NCI-H1417 treated with DMSO at 0.1 percent for 48 hours (cell line): ENCODE measurements at places on chromosomes 7 and 10.

DNA sequence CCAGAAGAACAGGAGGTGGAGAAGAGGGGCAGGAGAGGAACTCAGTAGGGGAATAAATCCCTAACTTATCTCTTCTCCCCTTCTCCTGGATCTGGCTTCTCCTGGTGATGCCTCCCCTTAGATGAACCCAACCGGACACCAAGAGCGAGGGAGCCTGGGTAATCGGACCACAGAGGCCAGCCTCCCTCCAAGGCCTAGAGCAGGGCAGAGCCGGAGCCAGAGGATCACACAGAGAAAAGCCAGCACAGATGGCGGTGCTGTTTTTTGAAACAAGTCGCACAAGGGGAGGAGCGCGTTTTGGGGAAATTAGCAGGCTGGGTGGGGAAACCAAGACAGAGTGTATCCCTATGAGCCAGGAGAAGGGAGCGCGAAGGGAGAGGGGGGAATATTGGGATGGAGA is 4.9 kb upstream of the SRRM3 start:
- no peak for DNase-seq

DNA sequence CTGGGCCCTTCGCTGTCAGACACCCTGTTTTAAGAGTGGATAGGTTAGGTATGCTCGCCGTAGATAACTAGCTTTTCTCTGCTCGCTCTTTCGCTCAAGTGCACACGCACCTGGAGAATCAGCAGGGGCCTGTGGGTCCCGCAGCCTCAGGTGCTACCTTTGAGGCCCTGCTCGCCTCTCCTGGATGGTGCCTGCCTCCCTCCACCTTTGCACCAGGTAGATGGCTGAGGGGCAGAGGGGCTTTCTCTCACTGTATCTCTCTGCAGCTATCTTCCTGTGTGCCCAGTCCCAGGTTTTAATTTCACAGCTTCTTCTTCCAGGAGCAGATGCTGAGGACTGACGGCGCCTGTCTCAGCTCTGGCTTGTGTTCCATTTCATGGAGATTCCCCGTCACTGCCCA is 227.9 kb downstream of the TCF7L2 start:
- DNase-seq = no peak

GRCh38 chr10:93589648-93590562 is 11.1 kb downstream of the RBP4 start:
- DNase-seq = no peak

GRCh38 chr10:93856349-93857145 is 37.2 kb upstream of the SLC35G1 start:
- DNase-seq = no peak

DNA sequence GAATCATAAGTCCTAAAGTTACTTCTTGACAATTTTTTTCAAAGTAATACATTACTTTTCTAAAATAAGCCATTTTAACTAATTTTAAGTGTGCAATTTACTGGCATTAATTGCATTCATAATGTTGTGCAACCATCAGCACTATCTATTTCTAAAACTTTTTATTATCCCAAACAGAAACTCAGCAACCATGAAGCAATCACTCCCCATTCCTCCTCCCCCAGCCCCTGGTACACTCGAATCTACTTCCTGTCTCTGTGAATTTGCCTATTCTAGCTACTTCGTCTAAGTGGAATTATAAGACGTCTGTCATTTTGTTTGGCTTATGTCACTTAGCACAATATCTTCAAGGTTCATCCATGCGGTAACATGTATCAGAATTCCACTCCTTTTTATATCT is 84.9 kb downstream of the MKX start:
- no peak for DNase-seq

GRCh38 chr7:47228386-47229014 is 353.4 kb downstream of the TNS3 start:
- no peak for DNase-seq

GRCh38 chr10:79254333-79255006 is 92.8 kb upstream of the PPIF start:
- no peak for DNase-seq

DNA sequence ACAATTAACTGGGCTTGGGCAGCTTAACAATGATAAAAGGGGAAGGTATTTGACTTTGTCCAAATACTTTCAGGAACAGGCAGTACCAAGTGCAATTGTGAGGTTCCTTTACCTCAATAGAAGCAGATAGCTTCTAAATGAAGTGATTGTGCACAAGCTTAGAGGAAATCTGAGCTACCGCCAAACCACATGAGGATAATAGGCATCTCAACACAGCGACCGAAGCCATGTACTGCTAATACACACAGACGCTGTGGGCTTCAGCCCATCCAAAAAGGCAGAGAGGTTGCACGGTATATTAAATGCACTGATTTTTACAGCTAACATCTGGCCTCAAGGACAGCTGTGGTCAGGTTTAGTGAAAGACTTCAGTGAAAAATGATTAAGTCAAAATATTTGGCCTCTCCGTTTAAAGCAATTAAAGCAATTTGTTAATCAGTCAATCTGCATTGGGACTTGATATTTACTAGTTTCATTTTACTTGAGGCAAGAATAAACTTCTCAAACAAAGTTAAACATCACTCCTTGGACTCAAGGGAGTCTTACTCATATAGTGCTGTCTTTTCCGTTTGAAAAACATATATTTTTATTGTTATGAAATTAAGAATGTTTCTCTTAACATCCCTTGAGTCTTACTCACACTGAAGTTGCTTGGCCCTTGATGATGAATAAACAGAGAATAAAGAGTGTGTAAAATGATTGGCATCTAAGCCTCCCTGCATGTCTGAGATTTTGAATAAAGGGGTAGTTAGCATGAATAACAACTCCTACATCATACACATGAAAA is 306.3 kb downstream of the C7orf25 start:
- no peak for DNase-seq

GRCh38 chr7:9507290-9507689 is 1073.9 kb downstream of the NXPH1 start:
- no peak for DNase-seq

GRCh38 chr10:124719213-124719851 is 24.8 kb downstream of the FAM53B start:
- no peak for DNase-seq

- DNase-seq = peak; percentile 1
These were observed 59.1 kb downstream of the STK32C start for GRCh38 chr10:132248455-132249225.

DNA sequence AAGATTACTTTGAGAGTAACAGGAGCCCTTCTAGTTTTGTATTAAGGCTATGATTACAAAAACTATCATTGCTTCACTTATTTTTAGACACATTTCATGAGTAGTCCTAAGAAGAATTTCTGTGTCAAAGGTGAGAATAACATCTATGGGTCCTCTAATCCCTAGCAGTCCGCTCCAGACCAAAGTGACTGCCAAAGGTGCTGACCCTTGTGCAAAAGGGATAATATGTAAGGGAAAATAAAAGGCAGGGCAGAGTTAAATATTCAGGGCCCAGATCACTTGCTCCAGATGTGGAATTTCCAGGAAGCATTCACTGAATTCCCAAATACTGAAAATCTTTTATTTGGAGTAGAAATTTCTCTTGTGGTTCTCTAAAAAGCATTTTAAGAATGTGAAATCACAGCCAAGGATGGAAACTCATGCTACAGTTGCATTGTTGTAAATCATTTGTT is 29.3 kb downstream of the RHOBTB1 start:
- no peak for DNase-seq

- DNase-seq = no peak
These were observed 562.0 kb upstream of the SEMA3D start for GRCh38 chr7:85748861-85749260.

- DNase-seq = no peak
These were observed 44.8 kb downstream of the HDAC9 start for GRCh38 chr7:18540396-18540795.

DNA sequence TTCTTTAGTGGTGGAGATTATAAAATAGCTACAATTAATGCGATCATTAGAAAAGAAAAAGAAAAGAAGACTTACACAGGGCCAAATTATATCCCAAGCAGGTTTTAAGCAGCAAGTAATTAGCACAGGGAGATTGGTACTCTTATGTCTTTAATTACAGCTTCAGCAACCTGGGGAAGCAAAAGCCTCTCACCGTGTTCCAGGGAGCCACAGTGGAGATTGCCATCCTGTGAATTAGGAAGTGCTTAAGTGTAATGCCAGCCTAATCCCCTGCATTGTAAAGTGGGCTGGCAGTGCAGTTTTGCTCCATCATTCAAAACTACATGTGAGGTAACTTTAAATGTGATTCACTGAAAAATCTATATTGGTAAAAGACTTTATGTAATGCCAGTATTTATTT is 533.5 kb upstream of the COBL start:
- DNase-seq = no peak

DNA sequence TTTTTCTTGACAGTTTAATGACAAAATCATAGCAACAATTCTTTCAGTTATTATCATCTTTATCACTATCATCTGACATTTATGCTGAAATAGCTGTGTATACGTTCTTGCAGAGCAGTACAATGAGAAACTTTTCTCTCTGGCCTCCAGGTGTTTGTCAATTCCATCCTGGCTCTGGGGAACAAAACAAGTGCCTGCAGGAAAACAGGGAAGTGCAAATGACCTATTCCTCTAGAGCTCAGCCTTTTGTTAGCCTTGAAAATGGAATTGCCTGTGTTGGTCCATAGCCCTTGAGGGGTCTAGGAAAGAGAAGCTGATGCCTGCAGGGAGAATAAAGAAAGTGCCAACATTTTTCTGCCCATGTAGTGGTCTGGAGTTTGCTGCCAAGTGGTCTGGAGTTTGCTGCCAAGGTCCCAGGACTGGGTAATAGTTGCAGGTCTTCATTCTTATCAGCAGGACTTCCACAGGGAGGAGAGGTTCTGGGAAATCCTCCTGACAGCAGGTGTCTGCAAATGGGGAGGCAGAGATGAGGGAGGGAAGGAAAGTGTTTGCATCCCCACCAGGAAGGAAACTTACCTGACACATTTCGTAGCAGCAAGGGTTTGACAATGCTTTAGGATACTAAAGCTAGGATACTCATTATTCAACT is 10.1 kb upstream of the CSTF2T start:
- DNase-seq = no peak

- no peak for DNase-seq
These were observed 268.9 kb upstream of the SEMA3C start for GRCh38 chr7:81187753-81188152.

GRCh38 chr7:91299952-91300775 is 35.9 kb downstream of the FZD1 start:
- no peak for DNase-seq

GRCh38 chr10:116763440-116763839 is 21.1 kb upstream of the HSPA12A start:
- no peak for DNase-seq

- no peak for DNase-seq
These were observed 139.1 kb downstream of the MARCHF5 start for GRCh38 chr10:92430103-92430502.

- no peak for DNase-seq
These were observed 47.7 kb downstream of the CDK6 start for GRCh38 chr7:92788559-92789183.

DNA sequence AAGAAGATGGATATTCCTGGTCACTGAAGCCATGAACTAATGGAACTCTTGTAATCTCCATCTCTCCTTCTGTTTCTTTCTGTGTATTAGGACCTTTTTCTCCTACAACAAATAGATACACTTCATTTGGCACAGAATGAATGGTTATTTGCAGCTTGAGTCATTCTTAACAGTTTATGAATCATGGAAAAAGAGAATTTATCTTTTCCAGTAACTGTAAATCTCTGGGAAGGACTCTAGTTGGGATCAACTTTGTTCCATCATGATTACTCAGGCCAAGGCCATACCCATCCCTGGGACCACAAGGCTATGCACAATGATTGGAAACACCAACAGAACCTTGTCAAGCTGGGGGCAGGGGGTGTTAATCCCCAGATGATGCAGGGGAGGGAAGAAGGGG is 36.1 kb upstream of the MDFIC start:
- no peak for DNase-seq

- no peak for DNase-seq
These were observed 43.8 kb downstream of the PDE6C start for GRCh38 chr10:93656155-93656554.

DNA sequence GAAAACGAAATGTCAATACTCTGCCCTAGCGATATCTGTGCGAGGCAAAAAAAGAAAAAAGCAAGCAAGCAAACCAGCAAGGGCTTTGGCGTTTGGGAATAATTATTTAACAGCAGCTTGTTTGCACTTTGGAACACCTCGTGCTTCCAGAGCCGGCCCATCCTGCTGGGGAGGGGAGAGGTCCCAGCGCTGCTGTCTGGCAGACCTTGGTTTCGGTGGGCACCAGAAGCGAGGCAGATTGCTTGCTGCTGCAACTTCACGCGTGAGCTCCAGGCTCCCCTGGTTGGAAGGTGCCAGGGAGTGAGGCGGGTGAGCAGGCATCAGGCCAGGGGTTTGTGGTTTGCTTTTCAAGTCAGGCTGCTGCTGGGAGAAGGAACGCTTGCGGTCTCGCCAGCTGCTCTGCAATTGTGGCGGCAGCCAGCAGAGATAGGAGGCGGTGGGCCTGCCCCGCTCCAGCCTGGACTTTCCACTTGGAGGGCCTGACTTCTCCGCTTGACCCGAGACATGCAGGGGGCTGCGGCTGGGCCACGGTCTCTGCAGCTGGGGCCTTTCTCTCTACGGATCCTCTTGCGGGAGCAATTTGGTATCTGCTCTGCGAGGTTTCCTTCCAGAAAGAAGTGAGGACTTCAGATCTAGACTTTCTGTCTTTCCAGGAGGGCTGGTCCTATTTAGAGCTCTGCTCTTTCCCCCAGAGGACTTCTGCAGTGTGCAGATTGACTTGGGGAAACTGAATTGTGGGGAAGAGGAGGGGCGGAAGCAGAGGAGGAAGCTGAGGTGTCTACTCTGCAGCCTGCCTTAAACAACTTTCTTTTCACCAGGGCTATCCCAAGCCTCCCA is 131.4 kb downstream of the PRPF18 start:
- DNase-seq = no peak

DNA sequence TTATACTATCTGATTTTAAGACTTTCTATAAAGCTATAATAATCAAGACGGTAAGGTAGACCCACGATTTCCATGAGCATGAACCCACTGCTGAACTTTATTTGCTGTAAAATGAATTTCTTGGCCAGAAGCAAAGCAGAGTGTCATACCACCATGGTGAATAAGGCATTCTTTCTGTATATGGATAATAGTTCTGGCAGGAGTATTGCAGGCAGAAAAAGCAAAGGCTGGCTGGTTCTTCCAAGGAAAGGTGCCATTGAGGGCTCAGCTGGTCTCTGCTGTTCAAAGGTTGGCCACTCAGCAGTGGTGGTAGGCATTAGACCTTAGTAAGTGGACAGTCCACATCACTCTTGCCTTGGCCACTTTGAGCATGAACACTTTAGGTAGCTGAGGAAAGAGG is 104.1 kb upstream of the KCNMA1 start:
- DNase-seq = no peak

- DNase-seq = no peak
These were observed 21.3 kb downstream of the ZEB1 start for GRCh38 chr10:31340343-31340742.
